D721Med (cell line): ENCODE measurements at places on chromosomes 2 and 18.

GRCh38 chr2:55807900-55808299, 114.3 kb upstream of the PNPT1 start:
- no peak for DNase-seq

- no peak for DNase-seq
Measured at GRCh38 chr2:96495982-96496629, 9.1 kb downstream of the NEURL3 start.

GRCh38 chr18:49880661-49881060, 67.3 kb upstream of the ACAA2 start:
- no peak for DNase-seq

DNA sequence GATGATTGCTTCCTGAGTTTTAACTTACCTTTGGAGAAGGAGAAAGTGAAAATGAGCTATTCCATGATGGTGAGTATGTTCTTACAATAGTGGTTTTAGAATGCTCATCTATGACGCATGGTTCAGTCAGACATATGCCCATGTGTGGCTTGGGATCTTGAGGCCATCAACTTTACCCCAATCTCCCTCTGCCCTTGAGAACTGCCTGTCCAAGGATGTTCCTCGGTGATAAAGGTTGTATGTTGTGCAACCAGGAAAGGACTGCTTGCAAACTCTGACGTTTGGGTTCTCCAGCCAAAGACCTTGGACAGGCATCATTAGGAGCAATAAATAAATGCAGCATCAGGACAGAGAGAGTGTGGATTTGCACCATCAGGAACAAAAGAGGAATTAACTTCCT, 165.0 kb downstream of the ZEB2 start:
- DNase-seq: no peak

DNA sequence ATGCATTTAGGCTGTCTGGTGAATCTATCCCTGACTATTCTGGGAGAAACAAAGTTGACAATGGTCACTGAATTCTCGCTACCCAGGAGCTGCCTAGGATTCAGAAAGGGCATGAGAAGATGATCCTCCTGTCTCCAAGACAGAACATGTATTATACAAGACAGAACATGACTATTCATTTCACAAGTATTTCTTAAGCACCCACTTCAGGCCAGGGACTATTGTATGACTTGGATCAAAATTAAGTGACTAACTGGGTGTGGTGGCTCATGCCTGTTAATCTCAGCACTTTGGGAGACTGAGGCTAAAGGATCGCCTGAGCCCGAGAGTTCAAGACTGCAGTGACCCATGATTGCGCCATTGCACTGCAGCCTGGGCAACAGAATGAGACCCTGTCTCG, 235.8 kb upstream of the RAB12 start:
- no peak for DNase-seq

DNA sequence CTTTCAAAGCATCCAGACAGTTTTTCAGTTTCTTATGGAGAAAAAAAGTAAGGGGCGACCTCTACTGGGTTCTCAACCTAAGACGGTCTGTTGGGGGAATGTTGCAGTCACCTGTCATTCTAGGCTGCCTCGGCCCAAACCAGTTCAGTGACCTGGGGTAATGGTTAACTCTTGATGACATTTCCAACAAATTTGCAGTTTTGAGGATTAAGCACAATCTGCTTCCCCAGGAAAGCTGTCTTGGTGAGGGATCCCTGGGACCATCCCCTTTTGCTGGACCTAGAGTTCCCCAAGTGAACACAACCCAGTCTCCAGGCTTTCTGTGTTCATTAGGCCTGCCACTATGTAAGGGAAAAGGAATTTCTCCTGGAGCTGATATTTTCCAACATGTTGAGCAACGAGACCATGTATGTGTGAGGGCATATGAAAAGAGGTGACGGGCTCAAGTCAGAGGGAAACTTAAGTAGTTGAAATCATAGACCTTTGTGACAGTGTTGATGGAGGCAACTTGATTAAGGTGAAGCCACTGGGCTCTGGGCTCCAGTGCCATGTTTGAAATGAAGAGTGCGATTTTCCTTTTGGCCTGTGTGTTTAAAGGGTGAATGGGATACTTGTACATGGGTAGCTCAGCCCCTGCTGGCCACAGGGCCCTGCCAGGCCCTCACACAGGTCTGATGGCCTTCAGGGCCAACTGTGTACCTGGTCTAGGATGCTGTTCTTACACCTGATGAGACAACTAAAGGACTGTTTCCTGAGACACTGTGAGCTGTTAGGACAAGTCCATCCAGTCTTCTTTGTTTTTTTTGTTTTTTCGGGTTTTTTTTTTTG, 27.0 kb downstream of the FOSL2 start:
- no peak for DNase-seq

GRCh38 chr18:68874361-68874760, 76.5 kb downstream of the CCDC102B start:
- DNase-seq: no peak

GRCh38 chr2:88398180-88398579, 54.3 kb downstream of the FOXI3 start:
- no peak for DNase-seq

DNA sequence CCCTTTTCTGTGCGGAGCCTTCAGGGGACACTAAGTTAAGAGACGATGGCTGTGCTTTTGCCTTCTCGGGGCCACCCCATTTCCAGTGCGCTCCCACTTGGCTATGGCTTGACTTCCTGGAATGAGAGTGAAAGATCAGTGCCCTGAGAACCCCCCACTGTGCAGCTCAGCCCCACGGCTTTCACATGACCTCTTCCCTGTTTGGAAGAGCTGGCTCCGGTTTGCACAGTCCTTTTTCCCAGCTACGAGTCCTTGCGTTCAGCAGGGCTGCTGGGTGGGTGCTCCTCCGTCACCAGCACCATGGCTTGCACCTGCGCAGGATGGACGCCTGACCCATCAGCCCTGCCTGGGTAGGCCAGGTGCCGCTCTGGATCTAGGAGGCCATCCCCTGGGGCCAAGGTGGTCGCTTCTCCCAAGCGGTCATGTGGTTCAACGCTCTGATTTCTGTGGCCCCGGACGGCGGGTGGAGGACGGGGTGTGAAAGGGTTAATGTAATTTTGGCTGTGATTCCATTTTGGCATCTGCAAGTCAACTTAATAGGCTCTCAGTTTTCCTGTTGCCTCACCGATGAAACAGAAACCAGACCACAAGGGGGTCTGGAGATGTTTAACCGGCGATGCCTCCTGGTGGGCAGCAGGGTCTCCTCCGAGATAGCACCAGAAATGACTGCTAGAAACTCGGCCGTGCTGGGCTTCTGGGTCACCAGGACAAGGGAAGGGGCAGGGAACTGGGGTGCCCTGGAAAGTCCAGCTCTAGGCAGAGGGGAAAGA, 113.1 kb upstream of the HAAO start:
- DNase-seq: no peak

DNA sequence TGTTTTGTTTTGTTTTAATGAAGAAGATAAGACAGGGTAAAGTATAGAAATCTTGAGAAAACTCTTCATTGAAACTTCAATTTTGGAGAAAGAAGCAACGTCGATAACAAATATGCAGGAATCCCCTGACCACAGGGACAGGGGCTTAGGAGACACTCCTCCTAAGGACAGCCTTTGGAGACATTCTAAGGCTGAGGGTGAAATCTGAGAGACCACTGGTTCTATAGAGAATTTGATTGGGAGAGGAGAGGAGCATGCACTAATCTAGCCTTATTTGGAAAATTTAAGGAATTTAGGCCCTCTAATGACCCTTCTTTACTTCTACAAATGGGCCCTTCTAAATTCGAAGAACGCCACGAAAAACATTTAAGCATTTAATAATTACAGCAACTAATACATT, 207.6 kb downstream of the PPP1R1C start:
- DNase-seq: no peak

- no peak for DNase-seq
Measured at GRCh38 chr18:9986156-9986930, 72.5 kb downstream of the VAPA start.

GRCh38 chr2:20514596-20515269, 67.9 kb downstream of the RHOB start:
- DNase-seq: no peak

- DNase-seq: no peak
Measured at GRCh38 chr2:110740747-110741349, 8.5 kb downstream of the ACOXL start.

DNA sequence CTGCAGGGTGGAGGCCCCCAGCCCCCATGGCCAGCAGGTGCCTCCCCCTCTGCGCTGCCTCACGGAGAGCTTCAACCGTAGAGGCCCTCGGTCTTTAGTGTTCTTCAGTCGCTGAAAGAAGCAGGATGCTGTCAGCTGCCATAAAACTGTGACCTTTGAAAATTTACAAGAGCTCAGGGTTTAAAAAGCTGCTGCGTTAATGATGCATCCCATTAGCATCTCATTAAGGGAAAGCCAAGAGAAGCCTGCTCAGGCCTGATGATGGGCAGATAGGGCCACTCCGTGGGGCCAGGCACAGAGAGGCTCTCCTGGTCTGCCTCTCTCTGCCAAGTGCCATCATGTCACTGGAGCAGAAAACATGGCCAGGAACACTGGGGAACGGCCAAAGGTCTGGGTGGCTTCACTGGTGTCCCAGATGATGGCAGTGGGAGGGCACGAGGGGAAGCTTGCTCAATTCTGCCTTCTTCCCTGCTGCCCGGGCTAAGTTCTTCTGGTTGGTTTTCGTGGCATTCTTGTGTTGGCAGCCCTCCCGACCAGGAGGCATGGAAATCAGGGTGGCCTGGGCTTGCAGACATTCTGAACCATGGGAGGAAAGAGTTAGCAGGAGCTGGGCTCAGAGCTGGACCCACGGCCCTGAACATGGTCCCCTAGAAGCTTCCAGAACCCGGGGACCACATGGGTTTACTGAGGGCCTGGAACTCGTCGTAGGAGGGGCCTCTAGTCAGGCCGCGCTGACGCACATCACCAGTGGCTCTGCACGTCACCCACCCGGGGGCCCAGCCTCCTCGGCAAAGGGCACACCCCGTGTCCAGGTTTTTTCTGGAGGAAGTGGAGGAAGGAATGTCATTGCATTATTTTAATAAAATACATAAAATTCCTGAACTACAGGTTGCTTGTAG, 250.7 kb downstream of the KLHL29 start:
- DNase-seq: no peak

- DNase-seq: no peak
Measured at GRCh38 chr2:112924360-112924759, 13.4 kb downstream of the IL37 start.
